ENCODE measurements at places on chromosomes 6 and 20.

DNA sequence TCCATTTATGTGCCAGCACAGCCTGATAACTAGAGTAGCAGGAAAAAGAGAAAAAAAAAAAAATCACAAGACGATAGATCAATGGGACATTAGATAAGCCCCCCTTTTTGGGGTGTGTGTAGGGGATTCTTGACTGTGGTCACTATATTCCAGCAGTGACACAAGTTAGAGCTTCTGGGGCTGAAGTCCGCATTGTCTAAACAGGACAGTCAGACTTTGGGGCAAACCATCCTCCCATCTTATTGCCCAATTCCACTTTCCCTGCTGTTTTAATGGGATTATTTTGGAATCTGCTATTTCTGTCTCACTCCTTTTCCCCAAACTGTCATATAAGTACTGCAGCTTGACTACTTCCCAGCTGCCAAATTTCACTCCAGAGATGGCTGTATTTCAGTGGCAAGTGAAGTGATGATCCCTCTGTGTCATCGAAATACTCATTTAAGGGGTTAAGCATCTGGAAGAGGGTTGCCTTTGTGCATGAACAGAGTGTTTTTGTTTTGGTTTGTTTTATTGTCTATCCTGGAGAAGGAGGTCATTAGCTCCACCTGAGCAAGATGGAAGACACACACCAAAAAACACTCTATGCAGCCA, 182.5 kb downstream of the ATXN1 start:
- DNase-seq = no peak

DNA sequence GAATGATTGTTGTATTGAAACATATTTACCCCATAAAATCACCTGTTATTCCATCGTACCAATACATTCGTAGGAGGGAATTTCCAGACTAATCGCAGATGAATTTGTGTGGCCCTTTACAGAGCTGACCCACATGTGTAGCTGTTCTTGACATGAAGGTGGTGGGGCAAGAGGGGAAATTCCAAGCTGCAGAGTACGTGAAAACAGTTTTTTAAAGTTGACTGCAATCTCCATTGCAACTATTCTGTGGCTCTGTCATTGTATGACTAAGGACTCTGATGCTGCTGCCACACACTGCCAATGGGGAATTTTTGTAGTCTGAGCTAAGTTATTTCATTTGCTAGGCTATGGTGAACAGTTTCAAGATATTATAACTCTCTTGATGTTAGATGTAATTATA, 46.4 kb upstream of the ADTRP start:
- DNase-seq = no peak

GRCh38 chr6:36120539-36120938, 9.8 kb upstream of the MAPK13 start:
- DNase-seq = no peak

DNA sequence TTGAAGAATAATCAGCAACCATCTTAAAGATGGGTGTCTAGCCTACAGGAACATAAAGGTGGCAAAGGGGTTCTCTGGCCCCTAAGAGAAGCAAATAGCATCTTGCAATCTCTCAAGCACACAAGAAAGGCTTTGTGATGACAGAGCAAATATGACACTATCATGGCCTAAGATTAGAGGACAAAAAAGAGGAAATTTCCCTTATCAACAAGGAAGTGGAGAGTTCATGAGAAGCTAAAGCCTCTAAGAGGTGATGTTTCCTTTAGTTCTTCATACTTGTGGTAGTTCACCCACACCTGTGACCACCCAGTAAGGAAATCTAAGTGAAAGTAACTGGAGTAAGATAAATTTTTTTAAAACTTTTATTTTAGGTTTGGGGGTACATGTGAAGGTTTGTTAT, 88.4 kb downstream of the OLIG3 start:
- no peak for DNase-seq

- DNase-seq = no peak
These were observed 103.8 kb downstream of the CEBPB start for GRCh38 chr20:50294164-50295088.

GRCh38 chr6:4936681-4937041, 67.2 kb downstream of the RPP40 start:
- DNase-seq = peak; percentile 65

- DNase-seq = no peak
These were observed 570.4 kb upstream of the GJE1 start for GRCh38 chr6:141562186-141562811.

- DNase-seq = no peak
These were observed 703.8 kb downstream of the RFPL4B start for GRCh38 chr6:113050979-113051378.

DNA sequence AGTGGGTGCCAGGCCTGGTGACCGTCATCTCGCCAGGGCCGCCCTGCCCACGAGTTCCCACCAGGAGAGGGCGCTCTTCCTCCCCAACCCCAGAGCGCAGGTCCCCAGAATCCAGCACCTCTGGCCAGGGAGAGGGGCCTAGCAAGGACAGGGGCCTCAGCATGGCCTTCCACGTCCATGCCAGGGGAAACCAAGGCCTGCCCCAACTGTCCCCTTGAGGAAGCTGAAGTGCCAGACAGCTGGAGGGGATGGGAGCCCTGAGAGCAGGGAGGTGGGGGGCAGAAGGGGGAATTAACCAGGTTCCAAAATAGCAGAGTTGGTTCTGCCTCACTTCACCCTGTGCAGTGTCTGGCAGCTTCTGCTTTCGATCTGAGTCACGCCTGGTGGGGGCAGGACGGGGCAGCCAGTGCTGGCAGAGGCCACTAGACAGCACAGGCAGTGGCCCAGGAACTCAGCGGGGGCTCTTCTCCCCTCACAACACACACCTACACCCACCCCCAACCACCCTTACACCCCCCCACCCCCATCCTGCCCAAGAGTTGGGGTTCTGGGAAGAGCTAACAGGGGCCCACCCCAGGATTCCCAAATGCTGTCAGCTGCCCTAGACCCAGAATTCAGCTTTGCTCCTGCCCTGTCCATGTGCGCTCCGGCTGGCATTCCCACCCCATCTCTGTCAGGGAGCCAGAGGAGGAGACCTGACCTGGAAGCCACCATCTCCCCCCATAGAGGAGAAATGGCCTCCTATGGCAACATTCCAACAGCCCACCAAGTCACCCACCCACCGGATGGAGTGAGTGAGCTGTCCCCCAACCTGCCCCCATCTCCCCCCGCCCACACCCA, 29.2 kb downstream of the TFEB start:
- DNase-seq = peak; percentile 76

DNA sequence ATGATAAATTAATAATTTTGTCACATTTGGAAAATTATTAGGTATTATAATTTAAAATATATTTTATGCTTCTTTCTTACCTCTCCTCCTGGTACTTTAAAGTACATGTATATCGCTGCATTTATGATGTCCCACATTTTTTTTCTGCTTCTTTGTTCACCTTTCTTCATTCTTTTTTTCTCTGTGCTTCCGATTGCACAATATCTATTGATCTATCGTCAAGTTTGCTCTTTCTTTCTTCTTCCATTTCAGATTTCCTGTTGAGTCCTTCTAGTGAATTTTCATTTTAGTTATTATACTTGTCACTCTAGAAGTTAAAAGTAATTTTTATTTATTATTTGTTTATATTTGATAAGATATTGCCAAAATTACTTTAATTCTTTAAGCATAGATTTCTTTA, 441.0 kb upstream of the HS3ST5 start:
- no peak for DNase-seq

DNA sequence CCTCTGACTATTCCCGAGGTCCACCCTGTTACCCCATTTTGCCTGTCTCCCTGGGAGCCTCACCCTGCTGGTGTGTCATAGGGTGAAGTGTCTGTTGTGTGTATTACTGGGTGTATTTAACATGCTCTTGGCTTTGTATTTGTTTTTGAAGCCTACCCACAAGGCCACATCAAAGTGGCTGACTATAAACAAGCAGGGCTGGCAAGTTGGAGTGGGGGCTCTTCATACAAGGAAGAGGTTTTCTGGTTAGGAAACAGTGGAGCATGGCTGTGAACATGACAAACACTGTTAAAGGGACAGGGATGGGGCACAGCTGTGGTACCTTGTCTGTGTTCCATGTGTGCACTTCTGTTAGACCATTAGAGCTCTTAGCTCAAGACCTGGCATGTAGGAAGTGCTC, 26.3 kb downstream of the HECA start:
- no peak for DNase-seq

DNA sequence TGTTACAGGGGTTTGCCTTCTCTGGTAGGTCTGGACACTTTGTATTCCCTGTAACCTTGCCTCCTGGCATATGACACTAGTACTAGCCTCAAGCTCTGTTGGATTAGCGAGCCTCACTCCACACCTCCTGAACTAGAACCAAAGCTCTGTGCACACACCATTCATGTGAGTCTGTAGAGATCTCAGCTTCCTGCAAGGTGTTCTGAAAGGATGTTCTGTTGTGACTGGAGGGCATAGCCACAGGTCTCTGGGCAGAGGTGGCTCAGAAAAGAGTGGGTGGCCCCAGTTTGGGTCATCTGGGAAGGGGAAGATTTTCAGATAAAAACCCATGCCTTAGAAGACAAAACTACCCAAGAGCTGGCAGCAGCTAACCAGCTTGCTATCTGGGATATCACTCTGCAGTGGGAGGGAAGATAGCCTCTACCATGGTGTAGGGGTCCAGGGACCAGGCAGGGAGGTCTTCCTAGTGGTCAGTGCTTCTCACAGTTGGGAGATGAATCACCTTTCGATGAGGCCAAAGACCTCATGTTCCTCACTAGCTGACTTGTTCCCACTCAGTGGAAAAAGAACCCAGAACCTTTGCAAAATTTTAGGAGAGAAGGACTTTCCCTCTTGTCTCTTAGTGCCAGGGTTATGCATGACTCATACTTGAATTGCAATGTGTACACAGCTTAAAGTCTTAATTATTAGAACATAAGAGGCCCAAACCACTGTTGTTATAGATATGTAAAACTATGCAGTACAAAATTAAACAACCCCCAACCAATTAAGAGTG, 41.4 kb downstream of the HLA-F start:
- DNase-seq = no peak

Data from hepatic stellate cell (primary cell).